ENCODE measurements at places on chromosomes 5 and 9.
A peak's percentile ranks its signal among the peaks of the same experiment; 100 is the strongest.

DNA sequence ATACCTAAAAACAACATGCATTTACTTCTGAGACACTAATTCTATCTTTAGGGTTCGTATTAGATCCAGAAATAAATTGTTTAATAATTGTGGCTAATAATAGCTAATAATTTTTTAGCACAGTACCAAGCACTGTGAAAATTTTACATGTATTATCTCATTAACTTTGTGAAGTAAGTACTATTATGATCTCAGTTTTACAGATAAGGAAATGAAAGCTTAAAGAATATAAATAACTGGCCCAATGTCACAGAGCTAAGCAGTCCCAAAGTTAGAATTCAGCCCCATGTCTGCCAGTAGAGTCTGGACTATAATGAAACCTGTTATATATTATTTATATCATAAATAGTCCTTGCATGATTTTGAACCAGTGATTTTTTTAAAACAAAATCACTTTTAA, 163.3 kb downstream of the NIPBL start:
- H3K4me3 ChIP-seq: no peak overlapping the region
- H3K27ac ChIP-seq: no peak overlapping the region
- no peak for DNase-seq
- no peaks in the 10 kb centered on the region for H3K27me3 ChIP-seq

DNA sequence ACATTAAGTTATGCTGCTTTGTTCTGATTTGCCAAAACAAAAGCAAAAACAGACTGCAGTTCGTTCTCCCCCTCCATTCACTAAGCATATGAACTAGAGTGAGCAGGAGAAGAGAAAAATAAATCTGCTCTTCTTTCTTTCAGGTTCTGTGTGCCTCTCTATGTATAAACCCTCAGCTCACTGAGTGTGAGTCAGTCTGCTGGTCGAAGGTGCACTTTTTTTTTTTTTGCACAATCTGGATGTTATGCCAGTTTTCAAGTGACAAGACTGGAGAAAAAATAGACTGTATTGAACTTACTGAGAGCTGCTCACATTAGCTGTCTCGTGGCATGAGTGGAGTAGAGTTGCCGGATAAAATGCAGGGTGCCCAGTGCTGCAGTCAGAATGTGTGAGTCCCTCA, 244.6 kb upstream of the ATP10B start:
- H3K27ac ChIP-seq: no peak overlapping the region
- no peaks in the 10 kb centered on the region for H3K36me3 ChIP-seq
- H3K4me1 ChIP-seq: no peaks in the 10 kb centered on the region
- H3K4me3 ChIP-seq: no peak overlapping the region
- no peaks in the 10 kb centered on the region for H3K27me3 ChIP-seq

DNA sequence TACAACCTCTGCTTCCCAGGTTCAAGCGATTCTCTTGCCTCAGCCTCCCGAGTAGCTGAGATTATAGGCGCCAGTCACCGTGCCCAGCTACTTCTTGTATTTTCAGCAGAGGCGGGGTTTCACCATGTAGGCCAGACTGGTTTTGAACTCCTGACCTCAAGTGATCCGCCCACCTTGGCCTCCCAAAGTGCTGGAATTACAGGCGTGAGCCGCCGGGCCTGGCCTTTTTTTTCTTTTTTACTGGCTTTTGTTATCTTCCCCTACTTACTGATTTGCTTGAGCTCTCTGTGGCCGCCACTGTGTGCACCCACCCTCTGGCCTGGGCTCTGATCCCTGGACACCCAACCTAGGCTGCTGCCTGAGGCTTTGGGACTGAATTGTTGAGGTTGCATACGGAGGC, 60.3 kb downstream of the ANKRD33B start:
- no peaks in the 10 kb centered on the region for H3K27me3 ChIP-seq
- H3K27ac ChIP-seq: no peak overlapping the region
- no peak overlapping the region for H3K4me3 ChIP-seq
- H3K4me1 ChIP-seq: no peaks in the 10 kb centered on the region

DNA sequence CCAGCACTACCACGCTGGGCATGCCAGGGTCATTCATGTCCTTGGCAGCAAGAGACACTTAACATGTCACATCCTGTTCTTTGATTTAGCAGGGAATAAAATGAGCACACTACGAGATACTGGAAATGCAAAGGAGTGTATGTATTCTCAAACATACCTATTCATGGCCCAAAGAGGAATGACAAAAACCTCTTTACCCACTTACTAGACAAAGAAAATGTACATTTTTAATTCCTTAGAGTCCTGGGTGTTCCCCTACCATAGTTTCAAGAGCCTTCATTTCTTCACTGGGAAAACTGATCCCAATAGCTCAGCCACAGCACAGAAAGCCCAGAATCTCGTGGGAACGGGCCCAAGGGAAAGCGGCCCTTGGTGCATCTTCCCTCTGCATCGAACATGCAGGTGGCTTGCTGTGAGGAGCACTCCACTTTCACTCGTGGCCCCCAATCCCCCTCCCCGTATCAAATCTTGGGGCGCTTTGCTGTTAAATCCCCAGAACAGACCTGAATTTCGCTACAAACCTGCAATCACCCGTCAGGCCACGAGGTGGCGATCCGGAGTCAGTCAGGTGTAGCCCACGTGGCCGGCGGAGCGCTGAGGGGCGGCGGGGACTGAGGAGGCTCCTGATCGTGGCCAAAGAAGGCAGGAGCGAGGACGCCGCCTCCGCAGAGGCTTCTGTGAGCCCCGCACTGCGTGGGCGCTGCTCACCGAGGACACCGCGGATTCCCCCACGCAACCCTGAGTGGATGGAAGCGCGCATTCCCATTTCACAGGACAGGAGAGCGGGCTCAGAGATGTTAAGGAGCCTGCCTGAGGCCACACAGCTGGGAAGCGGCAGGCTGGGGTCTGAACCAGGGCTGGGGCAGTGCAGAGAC, 91.4 kb downstream of the LMX1B start:
- peak; percentile 83 for DNase-seq
- no peaks in the 10 kb centered on the region for H3K36me3 ChIP-seq
- no peak overlapping the region for H3K27ac ChIP-seq
- peak overlapping the region; percentile 10 for H3K4me3 ChIP-seq

DNA sequence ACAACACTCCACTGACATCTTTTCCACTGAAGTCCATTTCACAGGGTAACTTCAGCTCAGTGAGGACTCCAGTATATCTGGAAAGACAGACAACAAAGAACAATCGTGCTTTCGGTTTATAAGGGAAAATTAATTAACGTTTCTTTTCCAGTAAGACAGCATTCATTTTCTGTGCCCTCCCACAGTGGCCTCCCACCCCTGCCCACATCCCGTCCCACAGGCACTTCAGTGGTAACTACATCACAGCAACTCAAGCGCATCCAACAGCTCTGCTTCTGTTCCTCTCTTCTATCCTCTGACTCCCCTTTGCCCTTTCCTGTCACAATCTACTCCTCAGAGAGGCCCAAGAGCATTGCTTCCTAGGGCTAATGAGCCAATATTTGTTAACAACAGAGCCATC, 40.3 kb downstream of the GLDC start:
- no peaks in the 10 kb centered on the region for H3K27me3 ChIP-seq
- H3K36me3 ChIP-seq: no peaks in the 10 kb centered on the region
- no peak overlapping the region for H3K27ac ChIP-seq
- H3K4me1 ChIP-seq: no peaks in the 10 kb centered on the region
- DNase-seq: no peak

DNA sequence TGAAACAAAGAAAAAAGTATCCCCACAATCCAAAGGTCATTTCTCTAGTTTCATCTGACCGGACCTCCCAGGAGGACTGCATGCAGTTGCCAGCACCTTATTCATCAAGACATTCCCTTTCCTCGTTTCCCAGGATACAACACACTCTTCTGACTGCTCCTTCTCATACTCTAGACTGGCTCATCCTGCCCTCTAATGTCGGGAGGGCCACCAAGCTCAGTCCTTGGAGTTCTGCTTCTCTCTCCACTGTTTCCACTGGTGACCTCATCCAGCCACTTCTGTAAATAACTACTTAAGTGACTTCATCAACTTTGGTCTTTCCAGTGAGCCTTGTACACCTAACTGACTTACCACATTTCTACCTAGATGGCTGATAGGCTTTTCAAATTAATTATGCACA, 179.1 kb downstream of the EPB41L4A start:
- no peaks in the 10 kb centered on the region for H3K27me3 ChIP-seq
- no peaks in the 10 kb centered on the region for H3K4me1 ChIP-seq
- H3K4me3 ChIP-seq: no peak overlapping the region
- H3K36me3 ChIP-seq: no peaks in the 10 kb centered on the region
- DNase-seq: no peak

GRCh38 chr9:134644725-134645606, 3.4 kb downstream of the COL5A1 start:
- H3K36me3 ChIP-seq: no peaks in the 10 kb centered on the region
- peak overlapping the region; percentile 36 for H3K27ac ChIP-seq
- H3K4me3 ChIP-seq: no peak overlapping the region
- H3K27me3 ChIP-seq: no peaks in the 10 kb centered on the region

DNA sequence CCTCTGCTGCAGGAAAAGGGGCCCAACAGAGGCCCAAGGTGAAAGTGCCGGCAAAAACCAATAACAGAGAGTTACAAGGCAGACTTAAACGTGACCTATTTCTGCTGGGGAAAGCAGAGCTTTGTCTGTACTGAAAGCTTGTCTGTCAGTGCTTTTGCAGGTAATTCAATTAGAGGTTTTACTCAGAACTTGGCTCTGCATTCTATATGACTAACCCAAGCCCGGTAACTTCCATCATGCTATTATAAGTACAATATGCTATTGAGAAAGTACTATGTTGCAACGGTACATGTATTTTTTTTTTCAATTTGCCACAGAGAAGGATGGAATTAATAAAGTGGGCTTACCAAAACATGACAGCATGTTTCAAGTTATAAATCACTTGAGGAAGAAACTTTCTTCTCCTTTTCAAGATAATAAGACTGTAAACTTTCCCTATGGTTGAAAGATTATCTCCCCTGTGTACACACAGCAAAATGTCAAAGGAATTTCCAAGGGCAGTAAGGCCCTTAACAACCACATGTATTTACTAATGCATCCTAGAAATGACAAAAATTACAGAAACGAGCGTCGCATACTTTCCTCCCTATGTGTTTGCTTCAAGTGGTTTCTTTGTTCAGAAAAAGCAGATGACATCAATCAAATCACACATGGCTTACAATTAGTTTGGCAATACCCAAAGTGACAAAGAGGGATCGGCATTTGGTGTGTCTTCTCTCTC, 282.4 kb downstream of the EFNA5 start:
- H3K27ac ChIP-seq: no peak overlapping the region
- H3K27me3 ChIP-seq: no peaks in the 10 kb centered on the region
- no peaks in the 10 kb centered on the region for H3K36me3 ChIP-seq
- no peak overlapping the region for H3K4me3 ChIP-seq
- H3K4me1 ChIP-seq: peaks cover 20% of the 10 kb centered on the region
- no peak for DNase-seq

DNA sequence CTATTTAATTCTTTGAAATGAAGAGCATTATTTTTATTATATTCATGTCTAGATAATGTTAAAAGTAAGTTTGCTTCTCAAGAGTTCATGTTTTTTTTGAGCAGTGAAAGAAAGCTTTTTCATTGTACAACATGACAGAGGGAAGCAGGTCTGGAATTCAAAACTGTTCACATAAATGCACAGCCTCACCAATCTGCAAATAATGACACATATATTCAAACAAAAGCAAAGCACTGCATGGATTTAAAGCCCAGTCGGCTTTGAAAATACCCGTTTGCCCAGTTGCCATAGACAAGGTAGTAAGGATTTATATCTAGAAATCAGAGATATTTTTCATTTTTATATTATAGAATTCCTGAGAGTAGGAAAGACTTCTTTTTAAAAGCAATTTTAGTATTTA, 201.8 kb downstream of the CD180 start:
- no peak overlapping the region for H3K4me3 ChIP-seq
- H3K27me3 ChIP-seq: no peaks in the 10 kb centered on the region
- no peak for DNase-seq
- no peaks in the 10 kb centered on the region for H3K4me1 ChIP-seq
- no peaks in the 10 kb centered on the region for H3K36me3 ChIP-seq

GRCh38 chr5:125085797-125086505, 339.5 kb upstream of the ZNF608 start:
- H3K27ac ChIP-seq: no peak overlapping the region
- peak; percentile 66 for DNase-seq
- no peak overlapping the region for H3K4me3 ChIP-seq
- H3K4me1 ChIP-seq: no peaks in the 10 kb centered on the region
- H3K27me3 ChIP-seq: no peaks in the 10 kb centered on the region
- no peaks in the 10 kb centered on the region for H3K36me3 ChIP-seq

GRCh38 chr9:113888976-113889375, 12.9 kb downstream of the ZNF618 start:
- no peak overlapping the region for H3K4me3 ChIP-seq
- DNase-seq: no peak
- H3K36me3 ChIP-seq: no peaks in the 10 kb centered on the region
- H3K27me3 ChIP-seq: no peaks in the 10 kb centered on the region
- no peaks in the 10 kb centered on the region for H3K4me1 ChIP-seq

GRCh38 chr5:122858451-122858850, 13.0 kb downstream of the SNX24 start:
- DNase-seq: no peak
- no peaks in the 10 kb centered on the region for H3K36me3 ChIP-seq
- no peak overlapping the region for H3K27ac ChIP-seq
- H3K27me3 ChIP-seq: no peaks in the 10 kb centered on the region
- no peaks in the 10 kb centered on the region for H3K4me1 ChIP-seq

- H3K27ac ChIP-seq: no peak overlapping the region
- no peak overlapping the region for H3K4me3 ChIP-seq
- no peaks in the 10 kb centered on the region for H3K27me3 ChIP-seq
- no peaks in the 10 kb centered on the region for H3K36me3 ChIP-seq
Measured at GRCh38 chr9:76510041-76510440, 51.1 kb downstream of the GCNT1 start.

- H3K27me3 ChIP-seq: no peaks in the 10 kb centered on the region
- DNase-seq: no peak
- H3K27ac ChIP-seq: no peak overlapping the region
Measured at GRCh38 chr9:96484521-96484931, 34.6 kb downstream of the HABP4 start.

DNA sequence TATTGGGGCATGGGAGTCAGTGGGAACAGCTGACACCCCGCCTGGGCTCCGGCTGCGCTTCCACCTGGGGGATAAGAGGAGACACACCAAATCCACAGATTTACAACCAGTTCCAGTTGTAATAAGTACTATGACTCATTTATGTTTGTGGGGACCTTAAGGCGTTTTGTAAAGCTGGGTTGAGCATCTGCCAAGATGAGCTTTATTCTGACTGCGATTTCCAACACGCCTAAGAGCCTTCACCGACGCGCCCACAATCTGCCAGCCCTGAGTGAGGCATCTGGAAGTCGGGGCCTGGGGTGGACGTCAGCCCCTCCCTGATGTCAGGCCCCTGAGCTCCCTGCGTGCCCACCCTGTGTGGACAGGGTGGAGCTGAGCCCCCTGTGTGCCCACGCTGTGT, 14.3 kb upstream of the LHX3 start:
- no peak for DNase-seq
- H3K36me3 ChIP-seq: no peaks in the 10 kb centered on the region
- H3K4me3 ChIP-seq: no peak overlapping the region
- H3K27me3 ChIP-seq: no peaks in the 10 kb centered on the region
- H3K4me1 ChIP-seq: no peaks in the 10 kb centered on the region

- peaks cover 12% of the 10 kb centered on the region for H3K4me1 ChIP-seq
- no peak overlapping the region for H3K4me3 ChIP-seq
- H3K27ac ChIP-seq: no peak overlapping the region
- no peak for DNase-seq
- no peaks in the 10 kb centered on the region for H3K36me3 ChIP-seq
- H3K27me3 ChIP-seq: no peaks in the 10 kb centered on the region
Measured at GRCh38 chr5:172564883-172565282, 76.2 kb upstream of the NEURL1B start.

All from Peyer's patch (tissue), 4 donors.